ENCODE measurements at places on chromosomes 1 and 21. TPM values are rescaled to one million over a fixed set of nuclear protein-coding genes. Genes with fewer than 3 reads are reported as not detected.

Gene LORICRIN
- total RNA-seq: not detected

Gene TOMM20
- total RNA-seq: 92.0 TPM

Gene TRIM33
- 63.4 TPM for total RNA-seq

Gene PRPF38A
- total RNA-seq: 39.6 TPM

Gene PDZK1IP1
- total RNA-seq: 53.5 TPM

GRCh38 chr1:244180256-244180655 lies 129.2 kb downstream of the ZBTB18 start:
- H3K27me3 ChIP-seq: no peaks in the 10 kb centered on the region
- no peak for DNase-seq
- no peaks in the 10 kb centered on the region for H3K36me3 ChIP-seq
- no peak overlapping the region for H3K4me3 ChIP-seq
- H3K4me1 ChIP-seq: no peaks in the 10 kb centered on the region

DNA sequence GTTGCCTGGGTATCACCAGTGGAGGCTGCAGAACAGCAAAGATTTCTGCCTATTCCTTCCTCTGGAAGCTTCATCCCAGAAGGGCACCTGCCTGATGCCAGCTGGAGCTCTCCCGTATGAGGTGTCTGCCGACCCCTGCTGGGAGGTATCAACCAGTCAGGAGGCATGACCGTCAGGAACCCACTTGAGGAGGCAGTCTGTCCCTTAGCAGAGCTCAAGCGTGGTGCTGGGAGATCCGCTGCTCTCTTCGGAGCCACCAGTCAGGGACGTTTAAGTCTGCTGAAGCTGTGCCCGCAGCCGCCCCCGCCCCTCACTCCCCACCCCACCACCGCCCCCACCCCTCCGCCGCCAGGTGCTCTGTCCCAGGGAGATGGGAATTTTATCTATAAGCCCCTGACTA lies 23.1 kb upstream of the HFM1 start:
- no peak overlapping the region for H3K4me3 ChIP-seq
- H3K27me3 ChIP-seq: no peaks in the 10 kb centered on the region
- DNase-seq: peak; percentile 14
- H3K27ac ChIP-seq: no peak overlapping the region
- no peaks in the 10 kb centered on the region for H3K36me3 ChIP-seq

DNA sequence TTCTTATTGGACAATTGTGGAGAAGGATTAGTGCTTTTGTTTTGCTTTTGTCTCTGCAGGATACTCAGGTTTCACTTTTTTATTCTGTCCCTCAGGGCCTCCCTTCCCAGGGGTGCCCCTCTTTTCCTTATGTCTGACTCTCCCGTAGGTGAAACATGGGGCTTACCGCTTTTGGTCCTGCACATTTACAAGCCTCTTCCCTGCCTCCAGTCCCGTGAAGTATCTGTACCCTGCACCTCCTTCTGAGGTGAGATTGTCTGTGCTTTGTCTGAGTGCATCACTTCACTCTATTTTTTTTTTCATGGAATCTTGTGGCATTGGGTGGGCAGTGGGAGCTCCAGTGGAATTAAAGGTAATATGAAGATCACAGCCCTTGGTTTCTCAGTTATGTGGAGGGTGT lies 758.1 kb upstream of the TPTE start:
- no peak overlapping the region for H3K4me3 ChIP-seq
- H3K4me1 ChIP-seq: no peaks in the 10 kb centered on the region
- H3K36me3 ChIP-seq: no peaks in the 10 kb centered on the region
- H3K27me3 ChIP-seq: no peaks in the 10 kb centered on the region
- no peak overlapping the region for H3K27ac ChIP-seq

- no peak for DNase-seq
- H3K27me3 ChIP-seq: no peaks in the 10 kb centered on the region
- H3K27ac ChIP-seq: no peak overlapping the region
- no peaks in the 10 kb centered on the region for H3K4me1 ChIP-seq
- no peaks in the 10 kb centered on the region for H3K36me3 ChIP-seq
Observed at GRCh38 chr1:201229095-201229494, 38.5 kb downstream of the IGFN1 start.

DNA sequence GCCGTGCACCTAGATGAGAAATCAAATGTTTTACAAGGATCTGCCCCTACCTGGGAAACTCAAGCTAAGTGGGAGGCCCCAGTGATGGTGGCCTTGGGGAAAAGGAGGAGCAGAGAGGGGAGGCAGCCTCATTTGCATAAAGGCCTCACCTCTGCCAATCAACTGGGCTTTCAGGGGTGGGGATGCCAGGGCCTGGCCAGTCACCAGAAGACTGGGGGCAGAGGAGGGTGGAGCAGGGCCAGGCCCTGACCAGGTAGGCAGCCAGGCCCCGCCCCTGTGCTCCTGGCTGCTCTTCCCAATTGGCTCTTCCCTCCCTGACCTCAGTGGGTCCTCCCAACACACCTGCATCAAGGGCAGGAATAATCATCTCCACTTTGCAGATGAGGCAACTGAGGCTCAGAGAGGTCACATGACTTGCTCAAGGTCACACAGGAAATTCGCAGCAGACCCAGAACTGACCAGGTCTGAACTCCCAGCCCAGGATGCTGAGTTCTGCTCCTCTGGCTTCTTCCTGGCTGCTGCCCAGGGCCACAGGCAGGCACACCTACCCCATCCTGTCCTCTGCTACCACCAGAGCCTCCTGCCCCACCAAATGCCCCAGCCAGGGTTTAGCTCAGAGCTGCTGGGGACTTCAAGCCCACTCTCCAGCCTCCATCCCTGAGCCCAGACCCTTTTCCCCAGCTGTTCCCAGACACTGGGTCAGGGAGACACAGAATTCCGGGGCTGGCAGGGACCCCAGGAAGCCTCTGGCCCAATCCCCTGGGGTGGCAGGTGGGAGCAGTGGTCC lies 677.9 kb downstream of the MATN1 start:
- no peak overlapping the region for H3K27ac ChIP-seq
- no peak overlapping the region for H3K4me3 ChIP-seq
- no peaks in the 10 kb centered on the region for H3K27me3 ChIP-seq

- H3K27ac ChIP-seq: no peak overlapping the region
- no peaks in the 10 kb centered on the region for H3K4me1 ChIP-seq
- DNase-seq: no peak
- H3K27me3 ChIP-seq: no peaks in the 10 kb centered on the region
Observed at GRCh38 chr21:30102871-30103270, 63.7 kb downstream of the CLDN17 start.

Measured in upper lobe of left lung (tissue), 6 donors.